NCI-H187 (cell line): ENCODE measurements at places on chromosomes 6 and 20.

- DNase-seq, result no peak
These were observed 43.0 kb downstream of the CBFA2T2 start for GRCh38 chr20:33532753-33533459.

DNA sequence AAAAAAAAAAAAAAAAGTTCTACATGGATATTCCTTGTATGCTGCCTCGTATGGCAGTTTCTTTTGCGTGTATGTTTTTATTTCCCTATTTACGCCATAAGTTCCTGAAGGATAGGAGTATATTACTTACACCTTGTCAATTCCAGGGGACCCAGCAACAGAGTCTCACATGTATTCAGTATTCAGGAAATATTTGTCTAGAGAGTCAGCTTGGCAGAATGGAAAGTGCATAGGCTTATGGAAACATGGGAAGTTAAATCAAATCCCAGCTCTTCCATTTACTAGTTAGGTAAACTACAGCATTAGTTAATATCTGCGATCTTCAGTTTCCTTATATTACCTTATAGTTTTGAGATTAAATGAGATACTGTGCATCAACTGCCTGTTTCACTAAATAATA lies 51.1 kb upstream of the SLC22A16 start:
- DNase-seq, result no peak

- DNase-seq, result no peak
These were observed 286.2 kb upstream of the EXOC2 start for GRCh38 chr6:978937-979685.

- DNase-seq, result no peak
These were observed 83.3 kb downstream of the CHD6 start for GRCh38 chr20:41534842-41535241.

GRCh38 chr6:108423982-108424705 lies 129.3 kb downstream of the AFG1L start:
- no peak for DNase-seq

DNA sequence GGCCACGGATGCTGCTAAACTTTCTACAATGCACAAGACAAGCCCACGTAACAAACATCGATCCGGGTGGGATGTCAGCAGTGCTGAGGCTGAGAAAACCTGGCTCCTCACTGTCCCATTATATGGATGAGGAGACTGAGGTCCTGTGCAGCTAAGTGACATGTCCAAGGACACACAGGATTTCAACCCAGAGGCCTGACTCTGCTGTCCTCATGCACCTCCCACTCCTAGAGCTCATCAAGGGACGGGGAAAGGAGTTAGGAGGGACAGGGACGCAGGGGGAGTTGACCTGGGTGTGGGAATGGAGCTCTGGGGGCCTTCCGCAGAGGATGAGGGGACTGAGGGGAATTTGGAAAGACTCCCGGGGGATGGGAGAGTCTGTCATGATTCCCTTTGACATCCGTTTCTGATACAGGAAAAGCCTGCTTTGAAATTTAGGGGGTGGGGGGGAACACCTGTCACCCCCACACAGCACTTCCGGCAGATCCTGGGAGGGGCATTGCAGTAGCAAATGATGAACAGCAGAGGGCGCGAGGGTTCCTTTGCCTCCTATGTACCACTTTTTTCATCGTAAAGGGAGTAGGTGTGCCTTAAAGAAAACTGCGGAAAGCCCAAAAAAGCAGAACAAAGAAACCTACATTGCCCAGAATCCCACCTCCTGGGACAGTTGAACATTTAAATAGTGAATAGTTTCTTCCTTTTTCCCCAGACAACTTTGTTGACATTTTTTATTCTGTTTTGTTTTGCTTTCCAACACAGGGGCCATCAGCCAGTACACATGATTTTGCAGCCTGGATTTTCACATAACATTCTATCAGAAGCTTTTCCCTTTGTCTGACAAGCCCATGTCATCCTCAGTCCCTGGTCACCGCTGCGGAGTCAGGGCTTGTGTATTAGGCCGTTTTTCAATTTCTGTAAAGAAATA lies 48.6 kb downstream of the SLC2A10 start:
- peak; percentile 21 for DNase-seq

GRCh38 chr6:142838821-142839685 lies 105.9 kb downstream of the HIVEP2 start:
- no peak for DNase-seq

DNA sequence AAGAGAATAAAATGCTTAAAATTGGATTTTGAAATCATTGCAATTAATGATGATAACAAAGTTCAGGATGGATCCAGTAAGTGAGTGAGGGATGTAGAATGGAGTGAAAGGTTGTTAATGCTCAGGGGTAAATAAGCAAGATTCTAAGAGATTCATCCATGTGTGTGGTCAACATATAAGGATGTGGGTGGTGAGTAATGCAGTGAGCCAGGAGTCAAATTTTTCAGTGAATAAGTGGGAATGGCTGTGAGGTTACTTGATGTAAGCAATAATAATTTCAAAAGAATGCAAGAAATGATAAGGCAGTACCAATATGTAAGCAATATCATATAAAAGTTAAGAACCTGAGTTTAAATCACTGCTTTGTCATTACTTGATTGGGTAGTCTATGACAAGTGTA lies 207.5 kb upstream of the ADGRB3 start:
- DNase-seq, result no peak

DNA sequence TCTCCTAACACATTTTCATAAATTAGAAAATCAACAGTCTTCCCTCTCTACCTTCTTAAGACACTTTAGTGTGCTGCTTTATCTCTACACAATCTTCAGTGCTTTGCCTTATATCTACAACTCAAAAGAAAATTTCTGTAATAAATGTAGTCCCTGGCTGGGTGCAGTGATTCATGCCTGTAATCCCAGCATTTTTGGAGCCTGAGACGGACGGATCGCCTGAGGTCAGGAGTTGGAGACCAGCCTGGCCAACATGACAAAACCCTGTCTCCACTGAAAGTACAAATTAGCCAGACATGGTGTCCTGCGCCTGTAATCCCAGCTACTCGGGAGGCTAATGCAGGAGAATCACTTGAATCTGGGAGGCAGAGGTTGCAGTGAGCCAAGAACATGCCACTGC lies 9.7 kb upstream of the EDN1 start:
- no peak for DNase-seq

DNA sequence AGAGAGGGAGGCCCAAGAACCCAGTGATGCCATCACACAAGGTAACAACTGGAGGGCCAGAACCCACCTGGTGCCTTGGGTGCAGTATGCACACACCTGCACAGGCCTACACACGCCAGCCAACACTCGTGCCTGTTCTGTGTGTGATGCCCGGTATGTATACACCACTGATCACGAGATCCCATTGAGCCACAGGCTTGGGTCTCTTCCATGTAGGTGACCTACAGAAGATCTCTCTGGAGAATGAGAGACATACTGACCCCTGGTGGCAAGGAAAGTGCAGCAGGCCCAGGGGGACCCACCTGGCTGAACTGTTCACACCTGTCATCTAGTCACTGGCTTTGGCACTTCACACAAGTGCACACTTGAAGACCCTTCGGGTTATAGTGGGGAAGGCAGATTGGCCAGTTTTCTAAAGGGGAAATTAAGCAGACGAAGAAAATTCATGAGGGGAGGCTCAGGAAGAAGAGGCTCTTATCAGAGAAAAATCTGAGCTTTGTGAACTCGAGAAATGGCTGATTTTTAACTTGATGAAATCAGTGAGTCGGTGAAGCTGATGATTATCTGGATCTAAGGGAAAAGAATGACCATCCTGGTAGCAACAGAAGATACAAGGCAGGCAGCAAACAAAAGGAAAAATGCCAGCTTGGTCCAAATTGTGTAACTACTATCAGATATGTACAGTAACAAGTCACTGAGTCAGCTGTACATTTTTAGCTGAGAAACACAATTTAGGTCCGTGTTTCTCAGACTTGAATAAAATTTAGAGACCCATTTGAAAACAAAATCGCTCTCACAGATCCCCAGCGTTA lies 69.1 kb upstream of the PBOV1 start:
- DNase-seq, result peak; percentile 62

GRCh38 chr6:142925575-142926110 lies 19.3 kb downstream of the HIVEP2 start:
- no peak for DNase-seq

- no peak for DNase-seq
These were observed 21.6 kb downstream of the KIAA1586 start for GRCh38 chr6:57068061-57068460.

GRCh38 chr20:43183536-43184070 lies 6.1 kb downstream of the PTPRT start:
- DNase-seq, result no peak

DNA sequence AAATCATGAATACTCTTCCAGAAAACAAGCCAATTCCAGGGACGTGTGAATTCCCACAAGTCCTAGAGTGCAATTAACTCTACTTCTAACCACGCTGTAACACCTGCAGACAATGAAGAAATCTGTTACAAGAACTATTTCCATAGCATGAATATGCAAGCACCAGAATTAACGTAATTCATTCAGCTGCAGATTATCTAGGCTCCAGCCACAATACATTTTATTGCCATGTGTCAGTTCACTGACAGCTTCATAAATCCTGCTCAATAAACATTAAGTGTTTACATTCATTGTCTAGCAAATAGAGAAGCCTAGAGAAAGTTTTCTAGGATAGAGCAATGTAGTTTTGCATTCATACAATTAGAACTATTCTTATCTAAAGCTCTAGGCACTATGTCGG lies 1348.5 kb downstream of the GRIK2 start:
- no peak for DNase-seq

GRCh38 chr20:56440346-56441007 lies 27.9 kb upstream of the RTF2 start:
- no peak for DNase-seq

DNA sequence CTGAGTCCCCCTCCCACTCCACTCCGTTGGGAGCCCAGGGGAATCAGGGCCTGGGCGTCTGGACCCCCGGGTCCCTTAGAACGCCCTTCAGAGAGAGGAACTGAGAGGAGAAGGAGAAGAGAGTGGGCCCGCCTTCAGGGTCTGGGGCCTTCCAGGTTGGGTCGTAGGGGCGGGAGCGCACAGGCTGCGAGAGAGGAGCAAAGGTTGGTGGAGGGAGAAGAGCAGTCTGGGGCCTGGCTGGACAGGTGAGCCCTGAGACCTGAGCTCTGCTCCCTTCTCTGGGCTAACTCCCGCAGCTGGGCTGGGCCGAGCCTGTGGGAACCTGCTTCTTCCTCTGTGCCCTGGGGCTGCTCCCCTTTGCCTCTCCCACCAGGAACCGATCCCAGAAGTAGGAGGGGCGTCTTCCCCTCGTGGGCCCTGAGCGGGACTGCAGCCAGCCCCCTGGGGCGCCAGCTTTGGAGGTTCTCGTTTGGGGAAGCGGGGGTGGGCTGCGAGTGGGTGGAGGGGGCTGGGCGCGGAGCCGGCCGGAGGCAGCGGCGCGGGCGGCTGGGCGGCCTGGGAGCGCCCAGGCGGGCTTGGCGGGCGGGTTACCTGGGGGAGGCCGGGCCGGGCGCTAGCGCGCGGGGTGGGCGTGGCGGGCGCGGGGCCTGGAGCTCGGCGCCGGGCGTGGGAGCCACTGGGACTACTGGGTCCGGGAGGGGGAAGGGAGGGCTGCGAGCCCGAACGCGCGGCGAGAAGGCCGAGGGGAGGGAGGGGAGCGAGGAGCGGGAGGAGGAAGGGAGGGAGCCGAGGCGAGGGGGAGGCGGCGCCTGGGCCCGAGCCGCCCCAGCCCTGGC lies at the start of gene DDR1:
TSS of gene DDR1 (plus strand) at position 835 of the 836 bp plus-strand sequence. CDS start 4,211 bp downstream, outside the sequence.
- peak; percentile 7 for DNase-seq

GRCh38 chr20:49452011-49452482 lies 30.4 kb downstream of the KCNB1 start:
- DNase-seq, result no peak

GRCh38 chr6:148828047-148828446 lies 81.2 kb downstream of the UST start:
- no peak for DNase-seq

GRCh38 chr6:47352194-47352920 lies 42.7 kb upstream of the TNFRSF21 start:
- DNase-seq, result no peak

DNA sequence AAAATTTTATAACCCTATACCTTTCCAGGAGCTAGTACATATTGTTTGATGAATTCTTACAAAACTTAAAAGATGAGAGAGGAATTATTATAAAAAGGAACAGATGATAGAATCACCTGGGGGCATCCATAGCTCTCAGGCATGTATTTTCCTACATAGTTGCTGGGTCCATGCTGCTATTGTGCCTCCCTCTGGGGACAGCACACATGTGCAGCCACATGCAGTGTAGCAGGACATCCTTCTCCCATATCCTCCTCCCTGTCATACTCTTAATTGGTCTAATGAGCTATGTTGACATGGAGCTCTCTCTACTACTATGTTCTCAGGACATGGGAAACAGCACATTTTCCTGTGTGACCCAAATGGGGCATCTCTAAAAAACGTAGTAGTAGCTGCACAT lies 898.2 kb upstream of the MAP3K7 start:
- no peak for DNase-seq

GRCh38 chr6:106085692-106085983 lies 498 bp upstream of the PRDM1 start:
- DNase-seq, result no peak

DNA sequence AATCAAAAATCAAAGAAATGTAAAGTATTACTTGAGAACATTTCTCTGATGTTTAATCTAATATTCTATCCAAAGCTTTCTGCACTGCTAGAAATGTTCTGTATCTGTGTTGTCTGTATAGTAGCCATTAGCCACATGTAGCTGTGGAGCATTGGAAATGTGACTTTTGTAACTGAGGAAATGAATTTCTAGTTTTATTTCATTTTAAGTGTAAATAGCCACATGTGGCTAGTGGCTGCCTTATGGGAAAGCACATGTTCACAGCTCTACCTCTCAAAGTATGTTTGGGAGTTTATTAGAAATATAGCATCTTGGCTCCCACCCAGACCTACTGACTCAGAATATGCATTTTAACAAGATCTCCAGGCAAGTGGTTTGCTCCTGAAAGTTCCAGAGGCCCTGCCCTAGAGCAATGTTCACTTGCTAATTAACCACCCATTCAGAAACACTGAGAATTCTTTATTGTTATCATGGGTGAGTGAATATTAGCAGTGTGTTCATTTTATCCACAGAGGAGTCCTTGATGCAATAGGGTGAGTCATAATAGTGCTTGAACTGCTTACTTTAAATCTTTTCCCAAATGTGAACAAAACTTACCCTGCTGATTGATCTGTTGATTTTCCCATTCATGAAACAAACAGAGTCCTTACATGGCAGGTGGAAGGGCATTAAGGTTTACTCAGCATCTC lies 282.7 kb downstream of the PLCB1 start:
- DNase-seq, result no peak

GRCh38 chr6:150991487-150991886 lies 126.0 kb downstream of the MTHFD1L start:
- no peak for DNase-seq
